ENCODE measurements at places on chromosomes 12 and 14.

DNA sequence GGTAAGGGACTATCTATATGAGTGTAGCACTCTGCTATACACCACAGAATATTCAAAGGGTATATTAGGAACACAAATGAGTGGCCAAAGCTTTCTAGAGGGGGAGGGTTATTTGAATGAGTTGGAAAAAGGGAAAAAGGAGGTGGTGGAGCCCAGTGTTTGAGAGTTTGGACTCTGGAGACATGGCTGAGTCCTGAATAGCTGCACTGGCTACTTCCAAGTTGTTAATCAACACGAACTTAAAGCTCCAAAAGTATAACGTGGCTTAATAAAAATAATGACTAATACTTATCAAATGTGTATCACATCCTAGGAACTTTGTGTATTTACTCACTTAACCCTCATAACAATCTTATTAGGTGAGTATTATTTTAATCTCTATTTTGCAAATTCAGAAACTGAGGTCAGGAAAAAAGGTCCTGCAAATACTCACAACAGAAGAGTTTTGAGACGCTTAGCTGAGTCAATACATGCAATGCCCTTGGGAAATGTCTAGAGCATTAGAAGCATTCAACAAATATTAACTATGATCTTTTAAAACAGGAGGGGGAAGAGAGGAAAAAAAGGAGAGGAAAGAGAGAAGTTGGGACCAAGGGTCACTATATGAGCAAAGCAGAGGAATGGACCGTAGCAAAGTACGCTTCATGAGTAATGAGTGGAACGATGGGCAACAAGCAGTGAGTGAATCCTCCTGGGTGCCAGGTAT lies 189.5 kb upstream of the HMGA2 start:
- DNase-seq = peak; percentile 97

GRCh38 chr14:96631621-96632362 lies 129.6 kb downstream of the PAPOLA start:
- DNase-seq = no peak

- peak; percentile 75 for DNase-seq
Observed at GRCh38 chr14:35687335-35687939, 121.7 kb downstream of the RALGAPA1 start.

DNA sequence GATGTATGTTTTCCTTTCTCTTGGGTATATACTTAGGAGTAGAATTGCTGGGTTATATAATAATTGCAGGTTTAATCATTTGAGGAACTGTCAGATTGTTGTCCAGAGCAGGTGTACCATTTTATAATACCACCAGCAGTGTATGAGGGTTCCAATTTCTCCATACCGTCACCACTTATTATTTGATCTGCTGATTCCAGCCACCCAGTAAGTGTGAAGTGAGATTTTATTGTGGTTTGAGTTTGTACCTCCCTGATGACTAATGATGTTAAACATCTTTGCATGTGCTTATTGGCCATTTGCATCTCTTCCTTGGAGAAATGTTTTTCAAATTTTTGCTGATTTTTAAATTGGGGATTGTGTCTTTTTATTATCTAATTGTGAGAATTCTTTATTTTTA lies 15.1 kb downstream of the NCKAP5L start:
- no peak for DNase-seq

DNA sequence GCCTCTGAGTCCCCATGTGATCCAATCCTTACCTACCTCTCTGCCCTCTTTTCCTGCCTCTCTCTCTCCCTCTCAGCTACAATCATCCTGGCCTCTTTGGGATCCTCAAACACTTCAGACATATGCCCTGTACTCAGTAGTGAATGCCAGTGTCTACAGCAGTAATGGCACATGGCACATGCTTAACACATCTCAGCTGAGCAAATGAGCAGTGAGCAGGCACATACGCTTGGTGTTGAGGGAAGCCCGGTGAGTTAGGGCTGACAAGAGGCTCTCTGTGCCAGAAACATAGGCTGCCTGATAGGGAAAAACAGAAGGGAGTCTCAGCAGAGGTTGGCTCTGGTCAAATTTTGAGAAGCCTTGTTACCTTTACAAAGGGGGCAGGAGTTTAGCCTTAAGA lies 409.1 kb downstream of the TMEM132D start:
- no peak for DNase-seq

DNA sequence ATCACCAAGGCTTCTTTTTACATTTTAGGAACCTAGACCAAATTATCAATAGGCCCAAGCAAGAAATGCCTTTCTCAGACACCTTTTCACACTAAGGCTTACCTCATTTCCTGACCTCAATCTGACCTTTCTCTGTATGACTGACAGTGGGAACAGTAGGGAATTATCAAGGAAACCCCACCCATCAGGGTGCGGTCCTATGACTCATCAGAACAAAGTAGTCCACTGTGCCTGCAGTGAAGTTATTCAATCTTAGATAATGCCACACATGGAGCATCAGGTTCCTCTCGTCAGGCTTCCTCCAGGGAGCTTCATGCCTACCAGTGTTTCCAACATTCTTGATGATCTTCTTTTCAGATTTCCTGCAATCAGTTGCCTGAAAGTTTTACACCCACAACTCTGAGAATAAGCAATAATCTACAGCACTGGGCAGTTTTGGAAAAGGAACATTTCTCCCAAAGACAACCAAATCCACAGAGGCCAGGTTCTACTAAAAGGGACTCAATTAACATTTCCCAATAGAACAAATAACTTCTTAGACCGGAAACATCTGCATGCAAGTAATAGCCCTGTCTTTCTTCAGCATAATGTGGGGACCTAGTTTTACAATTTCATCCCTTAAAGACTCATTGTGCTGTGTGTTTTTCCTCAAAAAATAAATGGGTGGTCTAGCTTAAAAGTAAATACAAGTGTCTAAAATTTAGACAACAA lies 35.9 kb upstream of the TMTC2 start:
- DNase-seq = peak; percentile 21

DNA sequence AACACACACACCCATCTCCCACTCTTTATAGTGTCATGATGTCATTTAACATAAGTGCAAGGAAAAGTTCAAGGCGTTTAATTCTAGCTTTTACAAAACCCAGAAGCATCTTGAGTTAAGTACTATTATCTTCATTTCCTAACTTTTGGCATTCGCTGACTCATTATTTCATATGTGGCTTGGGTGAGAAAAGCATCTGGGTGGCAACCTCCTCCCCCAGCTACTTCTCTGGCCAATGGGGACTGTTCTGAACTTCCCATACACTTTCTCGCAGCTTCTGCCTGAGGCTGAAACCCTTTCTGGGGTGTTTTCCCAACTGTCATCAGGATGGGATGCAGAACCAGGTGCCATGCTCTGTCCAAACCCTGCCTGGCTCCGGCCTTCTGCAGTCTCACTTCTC lies 2.8 kb upstream of the MARK3 start:
- peak; percentile 72 for DNase-seq

DNA sequence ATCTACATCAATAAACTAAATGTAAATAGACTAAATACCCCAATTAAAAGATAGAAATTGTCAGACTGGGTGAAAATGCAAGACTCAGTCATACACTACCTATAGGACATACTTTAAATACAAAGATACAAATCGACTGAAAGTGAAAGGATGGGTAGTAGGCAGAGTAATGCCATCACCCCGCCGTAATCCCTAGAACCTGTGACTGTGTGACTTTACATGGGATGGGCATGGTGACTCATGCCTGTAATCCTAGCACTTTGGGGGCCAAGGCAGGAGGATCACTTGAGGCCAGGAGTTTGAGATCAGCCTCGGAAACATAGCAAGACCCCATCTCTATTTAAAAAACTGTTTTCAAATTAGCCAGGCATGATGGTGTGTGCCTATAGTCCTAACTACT lies 2.6 kb upstream of the EVL start:
- no peak for DNase-seq

DNA sequence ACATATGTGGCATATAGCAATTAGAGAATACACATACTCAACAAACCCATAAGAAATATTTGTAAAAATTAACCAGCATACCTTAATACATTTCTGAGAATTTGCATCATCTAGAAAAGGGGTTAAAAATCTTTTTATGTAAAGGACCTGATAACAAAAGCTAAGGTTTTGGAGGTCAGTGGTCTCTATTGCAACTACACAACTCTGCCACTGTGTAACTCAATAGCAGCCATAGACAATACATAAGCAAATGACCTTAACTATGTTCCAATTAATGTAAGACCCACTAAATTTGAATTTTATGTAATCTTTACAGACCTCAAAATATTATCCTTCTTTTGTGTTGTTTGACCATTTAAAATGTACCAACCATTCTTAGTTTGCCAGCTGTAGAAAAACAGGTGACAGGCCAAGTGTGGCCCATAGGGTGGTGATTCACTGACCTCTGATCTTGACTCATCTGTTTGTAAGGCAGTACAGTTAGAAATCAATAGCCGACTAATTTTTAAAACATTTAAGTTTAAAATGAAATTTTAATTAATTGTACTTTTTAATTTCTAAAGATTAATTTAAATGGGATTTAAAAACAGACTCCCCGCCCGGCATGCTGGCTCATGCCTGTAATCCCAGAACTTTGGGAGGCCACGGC lies 7.4 kb upstream of the EPS8 start:
- DNase-seq = peak; percentile 88

GRCh38 chr14:20799892-20800544 lies 2.6 kb downstream of the RNASE1 start:
- DNase-seq = peak; percentile 13

DNA sequence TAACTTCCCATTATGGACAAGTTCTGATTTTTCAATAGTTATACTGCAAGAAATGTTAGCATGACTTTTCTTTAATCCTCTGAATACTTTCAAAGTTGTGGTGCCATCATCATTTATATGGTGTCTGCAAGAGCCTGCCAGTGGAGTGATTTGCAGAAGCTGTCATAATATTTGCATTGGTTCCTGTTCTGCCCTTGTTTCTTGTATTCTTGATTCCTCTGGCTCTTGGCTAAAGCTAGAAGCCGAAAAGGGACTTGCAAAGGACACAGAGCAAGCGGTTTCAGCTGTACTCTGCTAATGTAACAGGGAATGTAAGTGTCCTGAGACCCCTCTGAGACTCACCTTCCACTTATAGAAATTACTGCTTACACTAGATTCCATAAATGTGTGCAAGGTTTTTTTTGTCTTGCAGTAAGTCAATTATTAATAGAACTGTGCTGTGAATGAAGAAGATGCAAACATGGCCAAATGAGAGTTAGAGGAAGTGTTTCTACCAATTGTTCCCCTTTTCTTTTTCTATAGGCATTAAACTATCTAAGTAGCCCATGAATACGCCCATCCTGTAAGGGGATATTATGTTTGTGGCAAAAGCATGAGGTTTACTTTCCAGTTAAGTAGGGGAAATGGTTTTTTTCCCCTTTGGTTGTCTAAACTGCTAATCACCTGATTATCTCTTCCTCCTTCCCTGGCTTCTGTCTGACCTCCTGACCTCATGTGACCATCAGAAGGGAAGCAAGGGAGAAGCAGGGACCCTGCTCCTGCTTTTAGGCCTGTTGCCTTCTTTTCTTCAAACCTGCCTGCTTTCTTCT lies 5.3 kb downstream of the DYRK4 start:
- no peak for DNase-seq

- DNase-seq = peak; percentile 27
Observed at GRCh38 chr14:38992067-38992844, 110.8 kb downstream of the SEC23A start.

DNA sequence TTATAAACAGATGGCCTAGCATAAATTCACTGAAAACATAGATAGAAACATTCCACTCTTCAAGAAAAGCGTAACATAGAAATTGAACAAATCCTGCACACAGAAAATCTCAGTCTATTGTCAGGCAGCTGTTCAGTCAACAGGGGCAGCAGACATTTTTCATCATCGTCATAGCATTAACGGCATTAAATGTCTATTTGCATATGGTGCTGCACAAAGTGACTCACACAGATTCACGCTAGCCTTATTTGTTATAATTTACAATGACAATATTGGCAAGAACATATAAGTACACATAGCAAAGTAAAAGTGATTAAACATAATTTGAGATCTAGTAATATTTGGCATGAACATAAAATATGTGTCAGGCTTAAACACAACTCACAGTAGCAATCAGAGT lies 95.7 kb downstream of the CEP128 start:
- no peak for DNase-seq

GRCh38 chr12:6701078-6701768 lies 608 bp upstream of the PIANP start:
- DNase-seq = no peak

DNA sequence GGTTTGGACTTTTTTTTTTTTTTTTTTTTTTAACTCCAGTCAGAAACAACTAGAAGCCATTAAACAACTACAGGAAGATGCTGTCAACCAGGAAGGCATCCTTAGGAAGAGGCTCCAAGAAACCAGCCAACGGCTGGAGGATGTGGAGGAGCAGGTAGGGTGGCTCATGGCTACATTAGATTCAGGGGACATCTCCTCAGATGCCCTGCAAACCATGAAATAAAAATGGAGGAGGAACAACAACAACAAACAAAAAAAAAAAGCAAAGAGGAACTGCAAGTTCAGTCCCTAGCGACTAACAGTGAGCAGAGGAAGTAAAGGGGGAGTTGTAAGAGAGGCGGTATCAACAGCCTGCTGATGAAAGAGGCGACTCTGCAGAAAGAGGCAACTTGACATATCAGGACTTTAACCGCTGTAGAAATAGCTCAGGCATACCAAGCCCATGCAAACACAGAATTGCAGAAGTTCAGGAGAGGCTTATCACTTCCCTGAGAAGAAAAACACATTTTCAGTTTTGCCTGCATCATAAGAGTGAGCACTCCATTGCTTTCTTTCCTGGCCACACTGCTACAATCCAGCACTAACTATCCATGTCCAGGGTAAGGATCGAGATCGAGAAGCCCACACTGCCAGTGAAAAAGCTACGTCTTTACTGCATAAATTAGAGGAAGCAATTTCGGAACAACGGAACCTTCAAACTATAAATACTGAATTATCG lies 103.5 kb upstream of the BCAT1 start:
- DNase-seq = peak; percentile 31

GRCh38 chr12:102356690-102357089 lies 123.7 kb downstream of the IGF1 start:
- DNase-seq = no peak

- peak; percentile 41 for DNase-seq
Observed at GRCh38 chr14:67653651-67654280, 20.7 kb downstream of the VTI1B start.

- DNase-seq = no peak
Observed at GRCh38 chr12:108523365-108523764, 8.3 kb downstream of the FICD start.

GRCh38 chr14:59961518-59962062 lies 41.6 kb downstream of the LRRC9 start:
- DNase-seq = no peak

DNA sequence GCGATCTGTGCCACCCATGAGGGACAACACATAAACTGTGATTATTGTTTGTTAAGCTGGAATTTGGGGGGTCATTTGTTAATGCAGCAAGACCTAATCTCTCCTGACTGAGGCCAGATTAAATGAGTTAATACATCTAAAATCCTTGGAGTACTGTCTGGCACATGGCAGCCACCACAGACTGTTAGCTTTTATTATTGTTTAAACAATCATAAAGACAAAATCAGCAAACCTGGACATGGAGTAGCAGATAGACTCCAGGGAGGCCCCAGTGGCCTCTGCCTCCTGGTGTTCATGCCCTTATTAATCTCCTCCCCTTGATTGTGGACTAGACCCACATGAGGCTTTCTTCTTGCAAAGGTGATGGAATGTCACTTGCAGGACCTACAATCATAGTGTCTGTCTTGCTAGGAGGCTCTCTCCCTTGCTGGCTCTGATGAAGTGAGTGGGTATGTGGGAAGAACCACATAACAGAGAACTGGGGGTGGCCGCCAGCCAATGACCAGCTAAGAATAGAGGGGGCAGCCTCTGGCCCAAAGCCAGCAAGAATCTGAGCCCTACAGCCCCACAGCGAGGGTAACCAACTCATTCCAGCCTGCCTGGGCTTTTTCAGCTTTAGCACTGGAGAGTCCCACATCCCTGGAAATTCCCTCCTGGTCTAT lies 142.0 kb downstream of the SCARB1 start:
- DNase-seq = no peak

Data from cardiac fibroblast (primary cell).